NCI-H1048 (cell line): ENCODE measurements at places on chromosomes 7 and 10.
A peak's percentile ranks its signal among the peaks of the same experiment; 100 is the strongest.

GRCh38 chr7:102281785-102282184 lies 4.9 kb upstream of the SH2B2 start:
- no peak for DNase-seq

GRCh38 chr10:21715531-21716195 lies 181.6 kb downstream of the MLLT10 start:
- DNase-seq, result peak; percentile 42

- no peak for DNase-seq
Observed at GRCh38 chr10:102869258-102870198, at the start of gene AS3MT. AS3MT (plus strand) TSS chr10:102869470; CDS start chr10:102869593, 123 bp downstream.

GRCh38 chr7:5296611-5297226 lies 14.0 kb downstream of the SLC29A4 start:
- peak; percentile 70 for DNase-seq

DNA sequence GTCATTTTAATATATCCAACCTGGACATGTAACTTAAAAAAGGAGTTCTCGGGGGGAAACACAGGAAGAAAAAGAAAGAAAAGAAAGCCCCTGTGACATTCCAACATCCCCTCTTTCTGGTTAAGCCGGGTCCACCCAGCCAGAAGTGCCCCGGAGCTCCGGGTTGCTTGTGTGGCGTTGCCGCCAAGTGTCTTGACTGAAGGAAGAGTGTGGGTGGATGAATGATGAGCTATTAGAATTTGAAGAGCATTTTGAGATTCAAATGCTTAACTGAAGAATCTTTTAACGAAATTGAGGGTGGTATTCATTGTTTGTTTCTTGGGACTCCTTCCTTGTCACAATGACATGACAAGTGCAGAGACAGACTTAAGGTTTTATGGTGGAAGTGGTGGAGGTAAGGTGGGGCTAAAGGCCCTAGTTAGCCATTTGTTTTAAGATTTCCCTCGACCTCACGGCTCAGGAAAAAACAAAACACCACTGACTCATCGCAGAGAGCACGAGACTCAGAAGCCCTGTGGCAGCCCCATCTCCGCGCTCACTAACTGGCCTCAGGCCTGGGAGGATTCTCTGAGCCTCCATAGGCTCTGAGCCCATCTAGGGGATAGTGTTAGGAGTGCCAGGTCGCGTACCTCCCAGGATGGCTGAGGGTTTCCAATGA lies 1.8 kb upstream of the GLI3 start:
- DNase-seq, result no peak

DNA sequence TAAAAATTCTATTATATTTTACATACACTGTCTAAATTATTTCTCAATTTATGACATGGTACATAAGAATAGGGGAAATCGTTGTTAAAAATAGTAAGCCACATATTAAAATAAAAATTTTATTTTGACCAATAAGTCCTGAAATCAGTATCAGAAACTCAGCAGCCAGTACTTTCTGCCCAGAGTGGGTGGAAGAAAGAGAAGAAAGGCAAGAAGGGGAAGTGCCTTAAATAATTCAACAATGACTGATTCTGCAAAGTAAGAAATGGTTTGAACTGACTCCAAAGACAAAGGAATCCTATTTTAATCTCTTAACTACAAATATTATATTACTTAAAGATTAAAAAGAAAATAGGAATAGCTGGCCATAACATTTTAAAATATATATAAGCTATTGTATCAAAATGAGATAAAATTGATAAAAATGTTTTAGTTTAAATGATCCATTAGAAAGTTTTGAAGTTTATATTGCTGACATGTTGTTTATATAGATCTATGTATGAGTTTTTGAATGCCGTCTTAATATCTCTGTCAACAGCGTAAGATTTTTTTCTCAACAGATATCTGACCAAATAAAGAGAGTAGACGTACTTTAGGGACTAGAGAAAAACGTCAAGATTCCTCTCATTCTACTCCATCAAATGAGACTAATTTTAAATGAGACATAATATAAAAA lies 30.2 kb upstream of the NRCAM start:
- no peak for DNase-seq

DNA sequence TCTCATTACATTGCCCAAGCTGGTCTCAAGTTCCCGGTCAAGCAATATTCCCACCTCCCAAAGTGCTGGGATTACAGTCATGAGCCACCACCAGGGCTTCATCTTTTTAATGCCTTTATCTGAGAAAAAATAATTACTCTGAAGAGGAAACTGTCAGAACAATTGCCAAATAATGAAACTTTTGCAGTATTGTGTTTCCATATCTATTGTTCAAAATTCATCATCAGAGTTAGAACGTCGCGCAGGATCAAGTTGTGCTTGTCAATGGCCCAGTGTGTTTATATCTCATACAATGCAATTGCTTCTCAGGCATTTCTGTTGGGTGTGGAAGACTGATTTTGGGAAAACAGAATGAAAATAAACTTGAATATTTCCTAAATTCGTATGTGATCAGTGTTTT lies 143.1 kb downstream of the ARID5B start:
- no peak for DNase-seq

DNA sequence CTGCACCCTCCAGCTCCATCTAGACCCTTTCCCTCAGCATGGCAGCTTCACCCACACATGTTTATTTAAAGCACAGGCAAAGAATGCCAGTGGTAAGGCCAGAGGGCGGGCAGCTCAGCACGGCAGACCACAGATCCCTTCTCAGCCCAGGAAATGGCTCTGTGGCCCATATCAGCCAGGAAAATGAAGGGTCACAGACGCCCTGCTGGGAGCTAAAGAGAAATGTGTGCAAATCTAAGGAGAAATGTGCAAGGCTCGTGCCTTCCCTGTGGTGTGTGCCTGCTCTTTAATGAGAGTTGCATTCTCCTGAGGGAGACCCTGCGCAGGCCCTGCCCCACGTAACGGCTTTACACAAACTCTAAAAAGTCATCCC lies 23.0 kb downstream of the PTPRN2 start:
- DNase-seq, result no peak

GRCh38 chr10:69801094-69801433 lies 642 bp upstream of the COL13A1 start:
- DNase-seq, result no peak

DNA sequence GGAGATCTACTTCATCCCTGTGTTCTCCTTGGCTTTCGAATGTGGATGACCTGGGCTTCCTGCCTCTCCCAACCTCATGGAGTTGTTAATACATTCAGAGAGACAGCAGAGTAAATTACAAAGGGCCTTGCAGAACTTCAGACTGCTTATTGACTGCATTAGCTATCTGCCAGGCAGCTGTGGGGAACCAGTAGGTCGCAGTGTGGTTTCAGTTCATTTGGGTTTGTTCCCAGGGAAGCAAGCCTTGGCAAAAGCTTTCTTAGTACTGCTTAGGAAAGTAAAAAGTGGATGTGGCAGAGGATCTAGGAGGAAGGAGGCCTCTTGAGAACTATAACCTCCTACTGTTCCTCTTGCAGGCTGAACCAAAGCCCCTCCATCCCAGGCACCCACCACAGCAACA lies 9.2 kb downstream of the NPFFR1 start:
- no peak for DNase-seq

DNA sequence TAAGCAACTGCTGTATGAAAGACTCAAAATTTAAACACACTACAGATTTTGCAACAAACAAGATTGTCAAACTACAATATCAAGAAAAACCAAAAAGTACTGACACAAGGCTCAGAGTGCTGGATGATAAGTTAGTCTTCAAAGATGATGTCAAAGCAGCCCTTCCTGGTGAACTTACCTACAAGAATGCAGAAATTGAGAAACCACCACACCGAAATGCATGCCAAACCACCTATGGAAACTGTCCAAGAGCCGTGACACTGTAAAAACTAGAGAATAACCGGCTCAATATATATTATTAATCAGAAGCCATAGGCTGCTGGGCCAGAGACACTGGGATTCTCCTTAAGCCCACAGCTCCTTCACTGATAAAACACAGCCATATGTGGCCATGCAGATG lies 25.3 kb downstream of the DENND11 start:
- no peak for DNase-seq

GRCh38 chr7:18320971-18321567 lies 174.5 kb upstream of the HDAC9 start:
- peak; percentile 11 for DNase-seq

DNA sequence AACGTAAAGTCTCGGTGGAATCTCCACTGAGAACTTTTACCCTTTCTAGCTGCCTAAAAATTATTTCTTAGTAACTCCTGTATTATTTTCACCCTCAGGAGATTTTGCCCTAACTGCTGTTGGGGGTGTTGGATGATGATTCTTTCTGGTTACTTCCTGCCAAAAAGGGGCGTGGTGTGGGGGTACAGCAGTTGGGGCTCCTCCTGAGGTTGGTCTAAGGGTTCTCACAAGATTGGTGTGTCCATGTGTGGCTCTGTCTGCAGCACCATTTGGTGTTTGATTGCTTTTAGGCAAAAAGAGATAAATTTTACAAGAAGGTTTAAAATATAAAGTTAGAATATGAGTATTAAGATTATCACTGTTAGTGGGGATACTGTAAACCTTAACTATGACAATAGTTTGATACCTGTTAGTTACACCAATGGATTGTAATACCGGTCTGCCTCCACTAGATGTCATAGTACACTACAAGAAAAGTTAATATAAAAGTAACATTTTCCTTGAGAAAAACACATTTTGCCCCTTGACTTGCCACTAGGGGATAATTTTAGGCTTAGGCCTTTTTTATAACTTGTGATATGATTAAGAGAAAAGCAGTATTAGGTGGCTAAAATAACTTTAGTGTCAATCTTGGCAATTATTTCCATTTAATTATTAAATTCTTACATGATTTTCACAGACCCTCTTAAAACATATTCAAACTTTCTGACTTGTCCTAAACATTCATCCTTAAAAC lies 928.7 kb downstream of the IPMK start:
- peak; percentile 16 for DNase-seq

DNA sequence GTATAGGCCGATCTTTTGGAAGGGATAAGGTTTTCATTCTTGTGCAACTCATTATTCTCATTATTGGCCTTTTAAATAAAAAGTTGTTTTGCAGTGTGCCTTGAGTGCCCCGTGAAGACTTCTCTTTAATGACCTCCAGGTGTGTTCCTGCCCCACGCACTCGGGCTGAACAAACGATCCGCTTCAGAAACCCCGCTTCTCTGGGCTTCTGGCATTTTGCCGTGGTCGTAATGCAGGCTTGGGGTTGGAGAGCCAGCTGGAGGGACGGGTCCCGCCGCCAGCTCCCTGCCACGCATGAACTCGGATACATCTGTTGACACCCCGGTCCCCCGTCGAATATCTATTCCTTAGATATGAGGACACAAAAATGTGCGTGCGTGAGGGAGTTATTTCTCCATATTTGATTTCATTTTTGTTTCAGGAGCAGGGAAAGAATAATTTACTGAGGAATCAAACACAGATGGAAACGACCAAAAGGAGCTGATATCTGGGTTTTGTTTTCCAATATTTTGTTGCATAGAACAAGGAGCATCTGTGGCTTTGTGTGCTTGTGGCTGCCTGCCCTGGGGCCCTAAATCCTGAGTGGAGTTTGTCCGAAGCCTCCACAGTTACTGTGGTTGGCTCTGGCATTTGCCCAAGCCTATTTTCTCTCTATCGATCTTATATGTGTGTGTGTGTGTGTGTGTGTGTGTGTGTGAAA lies 17.0 kb upstream of the TTYH3 start:
- no peak for DNase-seq

- no peak for DNase-seq
Observed at GRCh38 chr10:80465839-80466590, 11.9 kb downstream of the TSPAN14 start.

GRCh38 chr7:149599636-149600206 lies 102.1 kb upstream of the ZNF746 start:
- no peak for DNase-seq

DNA sequence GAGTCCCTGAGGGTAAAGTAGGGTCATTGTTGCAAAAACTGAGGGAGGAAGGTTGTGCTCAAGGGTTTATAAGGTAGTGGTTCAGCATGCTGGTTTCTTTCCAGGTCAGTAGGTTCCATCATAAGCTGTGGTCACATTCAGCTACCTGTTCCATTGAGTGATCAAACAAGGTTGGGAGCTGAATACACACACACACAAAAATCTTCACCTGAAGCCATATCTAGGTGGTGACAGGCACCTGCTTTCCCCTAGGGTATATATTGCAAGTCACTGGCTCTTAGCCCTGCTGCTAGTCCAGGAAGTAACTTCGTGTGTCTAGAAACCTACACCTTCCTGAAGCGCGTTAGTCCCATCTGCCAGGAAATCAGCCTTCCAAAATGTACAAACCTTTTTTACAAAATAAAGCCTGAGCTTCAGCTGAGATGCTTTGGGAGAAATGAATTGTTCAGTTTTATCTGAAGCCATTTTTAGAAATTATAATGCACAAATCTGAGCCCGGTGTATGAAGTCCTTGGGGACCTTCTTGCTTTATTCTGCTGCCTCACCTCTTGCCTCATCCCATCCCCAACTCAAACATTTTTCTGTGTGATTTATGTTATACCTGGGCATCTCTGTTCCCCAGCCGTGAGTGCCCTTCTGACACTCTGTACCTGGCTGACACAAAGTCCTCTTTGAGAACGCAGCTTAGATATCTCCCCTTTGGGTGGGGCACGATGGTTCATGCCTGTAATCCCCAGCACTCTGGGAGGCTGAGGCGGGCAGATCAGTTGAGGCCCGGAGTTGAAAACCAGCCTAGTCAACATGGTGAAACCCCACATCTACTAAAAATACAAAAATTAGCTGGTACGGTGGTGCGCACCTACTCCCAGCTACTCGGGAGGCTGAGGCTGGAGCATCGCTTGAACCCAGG lies 10.6 kb upstream of the LAMTOR4 start:
- no peak for DNase-seq

- DNase-seq, result no peak
Observed at GRCh38 chr7:73560109-73560835, 2.8 kb upstream of the BCL7B start.

GRCh38 chr7:142954680-142955268 lies 7.4 kb downstream of the KEL start:
- no peak for DNase-seq

GRCh38 chr7:36002900-36003299 lies 150.2 kb upstream of the EEPD1 start:
- DNase-seq, result no peak

GRCh38 chr7:130380861-130381455 lies 664 bp downstream of the CPA1 start:
- DNase-seq, result no peak

DNA sequence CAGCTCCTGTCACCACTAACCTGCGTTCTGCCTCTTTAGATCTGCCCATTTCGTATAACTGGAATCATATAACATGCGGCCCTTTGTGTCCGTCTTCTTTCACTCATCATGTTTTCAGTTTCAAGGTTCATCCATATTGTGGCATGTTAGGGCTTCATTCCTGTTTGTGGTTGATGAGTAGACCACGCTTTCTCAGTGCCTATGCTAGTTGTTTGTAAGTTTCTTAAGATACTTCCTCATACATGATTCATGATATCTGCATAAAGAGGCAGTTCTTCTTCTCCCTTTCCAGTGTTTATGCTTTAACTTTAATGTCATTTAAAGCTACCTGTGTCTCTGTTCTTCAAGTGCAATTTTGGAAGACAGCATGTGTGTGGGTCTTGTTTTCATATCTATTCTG lies 79.5 kb upstream of the FAM20C start:
- DNase-seq, result no peak
